ENCODE measurements at places on chromosomes 4 and X.

DNA sequence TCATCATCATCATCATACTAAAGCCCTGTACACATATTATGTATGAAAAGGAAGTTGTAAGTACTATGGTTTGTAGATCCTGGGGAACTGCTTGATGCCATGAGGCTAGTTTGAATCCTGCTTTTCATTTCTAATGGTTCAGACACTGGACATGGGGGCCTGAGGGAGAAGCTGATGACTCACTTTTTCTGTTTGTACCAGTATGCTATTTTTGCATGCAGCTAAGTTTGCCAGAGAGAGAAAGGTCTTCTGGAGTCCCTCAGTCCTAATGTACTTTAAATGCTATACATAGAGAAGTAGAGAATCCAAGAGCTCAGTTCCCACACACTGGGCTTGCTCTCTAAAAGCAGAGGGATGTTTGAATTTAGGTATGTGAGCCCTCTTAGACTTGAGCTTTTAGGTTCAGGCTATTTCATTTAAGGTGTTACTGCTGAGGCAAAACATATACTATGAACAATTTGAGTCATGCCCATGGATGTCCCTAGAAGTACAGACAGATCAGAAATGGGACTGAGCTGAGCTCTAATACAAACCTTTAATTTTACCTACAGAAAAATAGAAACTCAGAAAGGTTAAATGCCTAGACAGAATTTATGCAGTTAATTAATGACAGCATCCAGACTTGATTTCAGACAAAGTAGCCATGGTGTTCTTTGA is 17.6 kb upstream of the HS3ST1 start:
- no peak for DNase-seq

DNA sequence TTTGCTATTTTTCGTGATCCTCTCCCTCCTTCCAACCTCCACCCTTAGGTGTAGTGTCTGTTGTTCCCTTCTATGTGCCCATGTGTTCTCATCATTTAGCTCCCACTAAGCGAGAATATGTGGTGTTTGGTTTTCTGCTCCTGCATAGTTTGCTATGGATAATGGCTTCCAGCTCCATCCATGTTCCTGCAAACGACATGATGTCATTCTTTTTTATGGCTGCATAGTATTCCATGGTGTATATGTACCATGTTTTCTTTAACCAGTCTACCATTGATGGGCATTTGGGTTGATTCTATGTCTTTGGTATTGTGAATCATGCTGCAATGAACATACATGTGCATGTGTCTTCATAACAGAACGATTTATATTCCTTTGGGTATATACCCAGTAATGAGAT is 102.7 kb downstream of the SEL1L3 start:
- DNase-seq = no peak

GRCh38 chr4:88759039-88759894 is 61.6 kb upstream of the NAP1L5 start:
- peak; percentile 26 for DNase-seq

GRCh38 chr4:121690001-121690400 is 6.8 kb downstream of the ANXA5 start:
- DNase-seq = no peak

GRCh38 chrX:139924069-139924695 is 8.7 kb downstream of the ATP11C start:
- no peak for DNase-seq

GRCh38 chrX:108246304-108246954 is 154.9 kb downstream of the ATG4A start:
- DNase-seq = no peak
